Hindlimb muscle (tissue), 1 donor: ENCODE measurements at places on chromosomes 16 and 17. TPM values are rescaled to one million over a fixed set of nuclear protein-coding genes. Genes with fewer than 3 reads are reported as not detected.

Gene SLC25A39
- polyA plus RNA-seq, result 54.8 TPM

GRCh38 chr17:46046957-46047356 is 47.9 kb downstream of the STH start:
- no peak for DNase-seq

- DNase-seq, result no peak
Measured at GRCh38 chr17:42184713-42185620, at the start of gene HCRT. Gene HCRT (minus strand): TSS chr17:42185452. CDS start chr17:42185365, 87 bp downstream.

Gene GPT2
- 37.1 TPM for polyA plus RNA-seq

GRCh38 chr17:82517230-82517865 is 2.2 kb upstream of the FOXK2 start:
- no peak for DNase-seq
